Stimulated activated CD4-positive, alpha-beta T cell treated with anti-CD3 and anti-CD28 coated beads, TNF-alpha, amount 100 ng/mL, for 24 hours (primary cell): ENCODE measurements at places on chromosomes 1 and 21.
A peak's percentile ranks its signal among the peaks of the same experiment; 100 is the strongest.

- peak; percentile 15 for DNase-seq
Measured at GRCh38 chr1:6634371-6635052, 9.8 kb downstream of the THAP3 start.

DNA sequence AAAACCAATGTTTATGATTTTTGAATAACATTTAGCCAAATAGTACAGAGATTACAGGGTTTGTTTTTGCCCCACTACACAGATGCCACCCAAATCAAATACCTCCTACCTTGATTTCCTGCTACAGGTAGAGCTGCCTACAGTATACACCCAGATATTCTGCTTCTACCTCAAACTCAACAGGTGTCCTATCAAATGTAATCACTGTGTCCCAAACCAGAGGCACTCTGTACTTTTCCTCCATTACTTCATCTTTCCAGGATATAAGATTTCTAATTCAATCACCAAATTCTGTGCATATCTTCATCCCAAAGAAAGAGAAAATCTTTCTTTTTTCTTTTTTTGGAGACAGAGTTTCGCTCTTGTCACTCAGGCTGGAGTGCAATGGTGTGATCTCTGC, 9.6 kb downstream of the PUM1 start:
- DNase-seq, result no peak

DNA sequence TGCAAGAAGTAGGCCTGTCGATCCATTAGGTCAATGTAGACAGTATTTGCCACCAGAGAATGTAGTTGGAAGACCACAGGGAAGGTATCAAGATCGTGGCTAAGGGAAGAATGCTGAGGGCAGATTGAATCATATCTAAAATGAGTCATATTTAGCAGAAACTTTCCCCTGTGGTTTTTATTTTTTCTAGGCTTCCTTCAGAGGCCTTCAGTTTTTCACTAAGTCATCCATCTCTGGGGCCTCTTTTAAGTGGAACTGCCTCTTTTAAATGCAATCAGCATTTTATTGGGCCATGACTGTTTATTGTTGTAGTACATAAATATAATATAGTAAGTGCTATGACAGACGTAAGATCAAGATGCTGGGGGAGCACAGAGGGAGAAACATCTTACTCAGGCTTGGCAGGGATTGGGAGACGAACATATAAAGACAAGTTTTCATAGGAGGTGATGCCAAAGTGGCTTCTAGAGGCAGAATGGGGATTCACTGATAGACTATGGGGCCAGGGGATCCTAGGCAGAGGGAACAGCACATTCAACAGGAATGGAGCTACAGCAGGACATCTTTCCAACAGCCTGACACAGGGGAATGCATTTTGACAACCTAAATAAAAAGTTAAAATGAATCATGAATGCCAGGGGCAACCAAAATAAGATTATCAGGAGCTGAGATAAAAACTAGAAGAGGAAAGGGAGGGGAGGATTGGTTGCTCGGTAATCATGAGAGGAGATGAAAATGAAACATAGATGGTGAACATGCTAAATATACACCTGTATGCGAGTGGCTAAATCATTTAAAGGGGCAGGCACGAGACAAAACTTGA, 20.1 kb downstream of the UBE2U start:
- DNase-seq, result no peak

GRCh38 chr1:229862017-229862774, 204.8 kb upstream of the GALNT2 start:
- no peak for DNase-seq

DNA sequence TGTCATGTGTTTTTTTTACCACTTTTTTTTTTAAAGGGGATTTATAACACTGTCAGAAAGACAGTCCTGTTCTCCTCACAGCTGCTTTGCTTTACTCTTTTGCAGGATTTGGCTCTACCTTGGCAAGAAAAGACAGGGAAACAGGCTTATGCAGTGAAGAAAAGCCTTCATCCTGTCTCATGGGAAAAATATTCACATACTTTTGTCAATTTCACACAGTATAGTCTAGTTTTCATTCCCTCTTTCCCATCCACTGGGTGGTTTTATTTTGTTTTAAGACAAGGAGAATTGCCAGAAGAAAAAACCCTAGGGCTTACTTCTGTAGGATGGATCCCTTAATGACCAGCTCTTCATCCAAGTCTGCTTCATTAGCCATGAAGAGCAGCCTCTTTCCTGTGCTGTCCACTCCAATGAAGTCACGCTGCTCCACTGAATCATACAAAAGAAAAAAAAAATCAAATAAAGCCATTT, 60.0 kb downstream of the EIF2B3 start:
- no peak for DNase-seq
